ENCODE measurements at places on chromosomes 4 and X.
A peak's percentile ranks its signal among the peaks of the same experiment; 100 is the strongest.

- DNase-seq, result no peak
Observed at GRCh38 chrX:155028877-155029291, 2.2 kb downstream of the FUNDC2 start.

- DNase-seq, result no peak
Observed at GRCh38 chr4:51851090-51851936, 8.4 kb downstream of the DCUN1D4 start.

DNA sequence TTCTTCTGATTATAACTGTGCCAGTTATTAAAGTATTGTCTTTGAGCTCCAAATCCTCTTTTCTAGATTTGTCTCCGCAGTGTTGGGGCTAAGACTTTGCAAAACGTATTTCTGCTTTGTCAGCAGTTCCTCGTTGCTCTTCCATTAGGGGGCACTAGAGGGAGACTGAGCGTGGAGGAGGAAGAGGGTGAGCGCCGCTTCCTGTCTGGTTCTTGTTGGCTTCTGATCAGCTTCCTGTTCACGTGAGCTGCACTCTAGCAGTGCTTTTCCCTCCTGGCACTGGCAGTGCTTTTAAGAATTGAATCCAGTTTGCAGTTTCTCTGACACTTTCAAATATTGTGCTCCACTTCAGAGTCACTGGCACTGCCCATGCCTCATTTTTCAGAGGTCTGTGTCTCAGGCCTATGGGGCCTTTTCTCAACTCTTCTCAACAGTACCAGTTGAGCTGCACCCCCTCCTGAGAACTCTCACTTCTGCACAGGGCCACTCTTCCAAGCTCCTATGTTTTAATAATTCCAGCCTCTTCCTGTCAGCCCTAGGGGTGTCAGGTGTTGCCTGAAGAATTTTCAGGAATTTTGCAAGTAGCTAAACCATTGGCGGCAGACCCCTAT is 54.4 kb upstream of the LCORL start:
- DNase-seq, result peak; percentile 50

GRCh38 chrX:74284391-74284952 is 19.5 kb upstream of the ZCCHC13 start:
- no peak for DNase-seq

DNA sequence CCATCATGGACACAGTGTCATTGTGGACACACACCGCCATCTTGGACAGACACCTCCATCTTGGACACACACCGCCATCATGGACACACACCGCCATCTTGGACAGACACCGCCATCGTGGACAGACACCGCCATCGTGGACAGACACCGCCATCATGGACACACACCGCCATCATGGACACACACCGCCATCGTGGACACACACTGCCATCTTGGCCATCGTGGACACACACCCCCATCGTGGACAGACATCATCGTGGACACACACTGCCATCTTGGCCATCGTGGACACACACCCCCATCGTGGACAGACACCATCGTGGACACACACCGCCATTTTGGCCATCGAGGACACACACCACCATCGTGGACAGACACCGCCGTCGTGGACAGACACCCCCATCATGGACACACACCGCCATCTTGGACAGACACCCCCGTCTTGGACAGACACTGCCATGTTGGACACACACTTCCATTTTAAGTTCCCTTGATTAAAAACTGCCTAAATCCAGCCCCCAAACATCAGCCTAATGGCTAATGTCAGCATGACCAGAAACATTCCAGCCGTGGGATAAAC is 9.1 kb downstream of the ASMTL start:
- DNase-seq, result peak; percentile 7

DNA sequence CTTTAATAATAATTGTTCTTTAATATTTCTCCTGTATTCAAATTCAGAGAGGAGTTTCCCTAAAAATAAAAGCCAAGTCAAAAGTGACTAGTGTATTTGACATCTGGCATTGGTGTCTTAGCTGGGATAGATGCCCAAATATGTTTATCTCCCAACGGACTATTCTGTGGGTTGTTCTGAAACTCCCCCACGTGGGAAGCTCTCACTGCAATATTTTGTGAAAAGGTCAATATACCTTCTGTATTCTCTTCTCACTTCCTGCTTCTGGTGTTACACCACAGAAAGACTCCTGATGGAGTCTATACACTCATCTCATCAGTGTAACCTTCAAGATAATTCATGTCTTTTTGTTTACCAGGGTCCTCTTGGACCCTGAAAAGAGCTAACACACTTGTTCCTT is 2052.8 kb upstream of the TENM3 start:
- no peak for DNase-seq

GRCh38 chr4:8033829-8034528 is 94.3 kb upstream of the AFAP1 start:
- no peak for DNase-seq

GRCh38 chr4:79232540-79232939 is 93.3 kb downstream of the NAA11 start:
- no peak for DNase-seq

- peak; percentile 39 for DNase-seq
Observed at GRCh38 chrX:99172958-99173357, 1237.1 kb downstream of the PCDH19 start.

DNA sequence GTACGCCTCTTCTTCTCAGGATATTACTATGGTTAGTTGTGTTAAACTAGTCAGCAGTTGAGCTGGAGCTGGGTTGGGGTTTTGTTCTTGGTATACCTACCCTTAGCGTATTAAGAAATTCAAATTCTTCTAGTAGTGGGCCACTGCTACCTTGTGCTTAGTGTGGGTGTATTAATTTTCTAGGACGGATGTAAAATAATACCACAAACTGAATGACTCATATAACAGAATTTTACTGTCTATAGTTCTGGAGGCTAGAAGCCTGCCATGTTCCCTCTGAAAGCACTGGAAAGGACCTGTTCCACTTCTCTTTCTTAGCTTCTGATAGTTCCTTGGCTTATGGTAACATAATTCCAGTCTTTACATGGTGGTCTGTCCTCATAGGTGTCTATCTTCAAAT is 1274.7 kb downstream of the ADGRL3 start:
- no peak for DNase-seq

DNA sequence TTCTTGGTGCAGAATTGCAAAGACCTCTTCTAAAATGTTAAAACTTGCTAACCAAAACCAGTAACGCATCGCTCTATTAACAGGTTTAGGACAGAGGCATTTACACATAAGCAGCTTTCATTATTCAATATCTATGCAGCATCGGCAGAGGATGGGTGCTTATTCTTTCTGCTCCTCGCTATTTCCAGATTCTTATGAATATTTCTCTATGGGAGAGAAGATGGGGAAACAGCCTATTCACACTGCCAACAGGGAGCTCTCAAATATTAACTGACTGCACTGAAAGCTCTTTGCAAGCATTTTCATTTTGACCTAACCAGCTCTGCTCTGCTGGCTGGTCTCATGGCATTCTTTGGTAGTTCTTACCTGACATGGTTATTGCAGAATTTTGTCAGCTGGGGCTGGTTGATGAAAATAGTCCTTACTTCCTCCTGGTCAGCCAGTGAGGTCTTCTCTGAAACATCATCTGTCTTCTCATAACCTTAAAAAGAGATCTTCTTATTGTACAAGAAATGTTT is 30.2 kb downstream of the ATP8A1 start:
- no peak for DNase-seq

DNA sequence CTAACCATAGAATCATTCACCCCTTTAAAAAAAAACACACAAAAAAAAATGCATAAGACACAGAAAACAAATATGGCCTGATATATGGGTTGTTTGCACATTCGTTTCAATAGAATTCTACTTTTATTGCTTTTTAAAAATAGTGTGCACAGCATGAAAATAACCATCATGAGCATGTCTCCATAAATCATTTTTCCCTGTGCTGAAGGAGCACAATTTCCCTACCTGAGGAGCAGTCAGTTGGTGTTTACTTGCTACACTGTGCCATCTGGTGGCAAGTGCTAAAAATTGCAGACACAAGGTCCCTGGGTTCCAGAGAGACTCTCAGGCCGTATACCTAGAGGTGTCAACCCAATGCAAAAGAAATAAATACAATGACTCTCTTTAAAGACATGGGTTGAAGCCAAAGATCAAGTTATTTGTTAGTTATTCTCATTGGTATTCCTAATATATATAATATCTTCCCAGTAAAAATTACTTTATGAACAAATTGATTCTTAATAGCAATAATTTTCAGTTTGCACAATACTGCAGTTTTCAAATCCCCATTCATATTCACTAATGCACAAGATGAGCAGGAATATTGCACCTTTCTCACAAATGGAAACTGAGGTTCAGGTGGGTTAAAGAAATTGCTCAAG is 551.4 kb downstream of the IQCM start:
- peak; percentile 46 for DNase-seq

GRCh38 chr4:110955748-110956147 is 332.9 kb upstream of the PITX2 start:
- DNase-seq, result no peak

- no peak for DNase-seq
Observed at GRCh38 chr4:1195109-1195671, 22.8 kb upstream of the SPON2 start.

DNA sequence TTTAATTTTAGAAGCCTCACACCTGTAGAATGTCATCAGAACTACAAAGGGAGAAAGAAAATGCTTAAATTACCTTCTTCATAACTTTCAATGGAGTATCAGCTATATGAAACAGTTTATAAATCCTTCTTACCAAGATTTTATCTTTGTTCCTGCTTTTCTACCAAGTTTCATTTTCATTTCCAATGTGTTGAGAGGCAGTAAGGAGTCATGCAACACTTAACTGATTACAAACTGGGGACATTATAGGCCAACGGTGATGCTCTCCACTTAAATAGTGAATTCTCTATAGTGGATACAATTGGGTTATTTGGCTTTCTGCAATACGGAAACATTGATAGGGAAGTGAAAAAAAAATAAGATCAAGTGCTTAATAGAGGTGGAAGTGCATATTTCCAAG is 145.2 kb upstream of the FTHL17 start:
- DNase-seq, result no peak

DNA sequence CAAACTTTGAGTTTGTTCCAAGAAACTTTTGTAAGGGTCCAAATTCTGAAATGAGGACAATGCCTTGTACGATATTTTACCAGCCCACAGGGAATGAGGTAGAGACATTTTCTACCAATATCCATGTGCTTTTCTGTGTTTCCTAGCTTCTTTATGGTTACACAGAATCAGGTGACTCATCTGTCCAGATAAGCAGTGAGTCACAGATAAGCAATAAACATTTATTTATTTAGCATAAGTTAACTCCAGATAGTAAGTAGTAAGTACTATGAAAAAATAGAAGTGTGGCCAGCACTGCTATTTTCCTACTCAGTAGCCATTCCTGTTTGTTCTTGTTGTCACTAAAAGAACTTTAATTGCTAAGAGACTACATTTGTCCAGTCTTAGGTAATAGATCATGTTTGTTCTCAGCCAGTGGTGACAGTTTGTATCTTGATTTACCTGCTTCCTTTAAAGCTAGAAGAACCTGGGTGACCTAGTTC is 7.4 kb downstream of the AFF1 start:
- no peak for DNase-seq

DNA sequence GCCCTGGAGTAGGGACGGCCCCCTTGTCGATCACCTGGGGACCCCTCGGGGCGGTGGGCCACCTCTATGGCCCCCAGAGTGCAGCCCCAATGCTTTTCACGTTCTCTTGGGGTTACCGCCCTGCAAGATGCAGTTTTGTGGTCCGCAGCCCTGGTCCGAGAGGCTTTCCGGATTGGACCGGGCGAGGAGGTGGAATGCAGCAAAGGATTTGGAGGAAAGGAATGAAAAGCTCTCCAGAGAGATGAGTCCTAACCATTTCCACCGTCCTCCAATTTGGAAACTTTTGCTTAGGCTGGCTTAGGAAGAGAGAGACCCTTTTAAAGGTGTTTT is 601 bp downstream of the SLC25A43 start:
- no peak for DNase-seq

DNA sequence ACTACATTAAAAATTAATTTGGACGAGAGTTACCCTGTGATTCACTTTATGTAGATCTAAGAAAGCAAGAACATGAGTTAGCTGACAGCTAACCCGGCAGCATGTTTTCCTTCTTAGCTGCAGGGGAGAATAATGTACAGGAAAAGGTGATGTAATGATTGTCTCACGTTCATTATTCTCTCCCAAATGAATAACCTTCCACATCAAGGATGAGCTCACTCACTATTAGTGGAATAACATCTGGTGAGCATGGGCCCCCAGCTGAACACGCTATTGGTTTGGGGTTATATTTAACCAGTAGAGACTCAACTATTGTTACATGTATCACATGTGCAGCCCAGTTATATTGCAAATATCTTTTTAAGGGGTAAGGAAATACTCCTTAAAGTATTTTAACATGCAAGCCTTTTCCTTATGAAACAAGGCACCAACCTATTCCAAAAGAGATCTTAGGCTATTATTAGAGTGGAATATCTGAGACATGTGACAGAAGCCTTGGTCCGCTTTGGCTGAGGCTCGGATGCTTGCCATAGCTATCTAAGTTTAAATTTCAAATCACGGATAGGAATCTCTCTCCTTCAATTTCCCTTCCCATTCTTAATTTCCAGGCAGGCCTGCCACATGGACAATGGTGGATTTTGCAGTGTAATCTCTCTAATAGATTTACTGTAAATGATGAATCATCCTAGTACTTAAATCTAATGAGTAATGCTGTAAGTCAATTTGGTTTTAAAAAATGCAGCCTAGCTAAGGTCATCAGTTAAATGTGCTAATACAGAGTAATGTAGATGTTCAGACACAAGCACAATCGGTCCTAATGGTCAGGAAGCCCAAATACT is 99.0 kb upstream of the OTUD4 start:
- DNase-seq, result no peak

GRCh38 chrX:119406776-119407175 is 7.6 kb downstream of the SLC25A43 start:
- DNase-seq, result no peak

- peak; percentile 69 for DNase-seq
Observed at GRCh38 chr4:184548648-184549341, 74.4 kb upstream of the IRF2 start.

DNA sequence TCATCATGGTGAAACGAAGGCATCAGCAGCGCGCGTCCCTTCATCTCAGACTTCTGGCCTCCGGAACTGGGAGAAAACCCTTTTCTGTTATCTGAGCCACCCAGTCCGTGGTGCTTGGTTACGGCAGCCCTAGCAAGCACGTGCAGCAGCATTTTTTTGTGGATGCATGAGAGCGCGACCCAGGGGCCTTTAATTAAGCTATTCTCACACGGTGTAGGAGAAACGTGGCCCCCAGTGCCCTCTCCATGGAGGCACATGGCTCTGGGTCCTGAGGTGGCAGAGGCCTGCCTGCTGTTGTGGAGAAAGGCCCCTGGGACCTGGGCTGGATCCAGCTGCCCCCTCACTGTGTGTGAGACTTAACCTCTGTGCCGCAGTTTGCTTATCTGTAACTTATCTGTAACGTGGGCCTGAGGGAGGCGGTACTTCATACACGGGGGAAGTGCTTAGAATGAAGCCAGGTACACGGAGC is 9.5 kb downstream of the CLCN4 start:
- no peak for DNase-seq

DNA sequence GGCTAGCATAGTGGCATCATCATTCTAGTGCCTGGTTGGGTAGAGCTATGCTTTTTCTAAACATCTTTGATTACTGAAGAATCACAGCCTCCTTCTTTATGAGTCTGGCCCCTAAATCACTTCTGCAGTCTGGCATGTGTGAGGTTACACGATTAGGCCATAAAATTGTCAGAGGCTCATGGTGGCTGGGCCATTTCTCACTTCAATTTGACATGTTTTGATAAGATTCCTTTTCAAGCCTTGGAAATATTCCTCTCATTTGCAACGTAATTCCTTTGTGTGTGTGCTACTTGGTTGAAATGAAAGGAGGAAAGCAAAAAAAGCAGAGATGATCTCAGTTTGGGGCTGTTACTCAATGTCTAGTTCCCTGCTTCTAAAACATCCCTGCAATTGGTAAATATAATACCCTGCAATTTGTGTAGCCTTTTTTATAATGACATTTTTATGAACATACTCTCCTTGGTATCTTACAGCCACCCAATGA is 6.2 kb downstream of the CCKAR start:
- no peak for DNase-seq

All from H9 (cell line).